ENCODE measurements at places on chromosomes 3 and 15. TPM values are rescaled to one million over a fixed set of nuclear protein-coding genes. Genes with fewer than 3 reads are reported as not detected.

Gene TNNC1
- 0.18 TPM for total RNA-seq

Gene GPR156
- 0.09 TPM for total RNA-seq

Gene ERC2
- total RNA-seq = 1.1 TPM

Gene RTP3
- total RNA-seq = not detected

Gene MYL3
- total RNA-seq = not detected

Gene AGBL1
- not detected for total RNA-seq

Gene TGM5
- total RNA-seq = not detected

Gene RNF123
- total RNA-seq = 17.5 TPM

Gene CP
- total RNA-seq = 0.28 TPM

Gene MRPL47
- 39.9 TPM for total RNA-seq

Gene NR2F2
- total RNA-seq = 13.7 TPM

Gene ACP3
- not detected for total RNA-seq

Gene XYLB
- total RNA-seq = 3.5 TPM

Gene ETV5
- total RNA-seq = 30.3 TPM

Gene SPTSSB
- not detected for total RNA-seq

Gene LMAN1L
- not detected for total RNA-seq

Gene RLBP1
- not detected for total RNA-seq

Gene CPN2
- not detected for total RNA-seq

Gene LEO1
- total RNA-seq = 31.9 TPM

Gene RPL39L
- total RNA-seq = 24.2 TPM

Gene RAB27A
- 6.7 TPM for total RNA-seq

Gene ADIPOQ
- total RNA-seq = under 0.01 TPM

Gene MORF4L1
- 280 TPM for total RNA-seq

Gene PHLDB2
- 52.7 TPM for total RNA-seq

Gene CMC1
- 5.0 TPM for total RNA-seq

Gene SCN5A
- total RNA-seq = 3.7 TPM

Gene GOLGA8S
- 0.09 TPM for total RNA-seq

Gene GCNT3
- total RNA-seq = not detected

Gene CLRN1
- total RNA-seq = not detected

Gene ARHGAP31
- 23.5 TPM for total RNA-seq

Gene CAMKV
- total RNA-seq = 0.18 TPM

Gene LRRIQ4
- not detected for total RNA-seq

Gene ZIC1
- not detected for total RNA-seq

Gene CFAP100
- not detected for total RNA-seq

Gene GABRA5
- not detected for total RNA-seq

Gene ITIH1
- not detected for total RNA-seq

Gene AADAC
- total RNA-seq = 0.56 TPM

Gene TAGLN3
- not detected for total RNA-seq

Gene IL17RE
- total RNA-seq = 0.18 TPM

Gene CMTM7
- 12.1 TPM for total RNA-seq

Gene ZNF80
- total RNA-seq = not detected

Gene MOBP
- total RNA-seq = 0.09 TPM

Gene LRTM1
- not detected for total RNA-seq

Gene PCOLCE2
- 13.6 TPM for total RNA-seq

Gene PLD1
- total RNA-seq = 42.9 TPM

Gene CMTM8
- 1.4 TPM for total RNA-seq

Gene TMEM207
- not detected for total RNA-seq

Gene FBLN2
- total RNA-seq = 1.5 TPM

Gene MESP2
- total RNA-seq = 0.18 TPM

Gene PCLAF
- 8.1 TPM for total RNA-seq

Gene TIGIT
- not detected for total RNA-seq

Gene MKRN2OS
- not detected for total RNA-seq
